Lower lobe of right lung (tissue), 2 donors: ENCODE measurements at places on chromosomes 7 and 10.

GRCh38 chr10:60893231-60893630 lies 50.8 kb downstream of the RHOBTB1 start:
- DNase-seq = no peak

- DNase-seq = no peak
Measured at GRCh38 chr10:133226251-133226808, 3.7 kb upstream of the UTF1 start.

DNA sequence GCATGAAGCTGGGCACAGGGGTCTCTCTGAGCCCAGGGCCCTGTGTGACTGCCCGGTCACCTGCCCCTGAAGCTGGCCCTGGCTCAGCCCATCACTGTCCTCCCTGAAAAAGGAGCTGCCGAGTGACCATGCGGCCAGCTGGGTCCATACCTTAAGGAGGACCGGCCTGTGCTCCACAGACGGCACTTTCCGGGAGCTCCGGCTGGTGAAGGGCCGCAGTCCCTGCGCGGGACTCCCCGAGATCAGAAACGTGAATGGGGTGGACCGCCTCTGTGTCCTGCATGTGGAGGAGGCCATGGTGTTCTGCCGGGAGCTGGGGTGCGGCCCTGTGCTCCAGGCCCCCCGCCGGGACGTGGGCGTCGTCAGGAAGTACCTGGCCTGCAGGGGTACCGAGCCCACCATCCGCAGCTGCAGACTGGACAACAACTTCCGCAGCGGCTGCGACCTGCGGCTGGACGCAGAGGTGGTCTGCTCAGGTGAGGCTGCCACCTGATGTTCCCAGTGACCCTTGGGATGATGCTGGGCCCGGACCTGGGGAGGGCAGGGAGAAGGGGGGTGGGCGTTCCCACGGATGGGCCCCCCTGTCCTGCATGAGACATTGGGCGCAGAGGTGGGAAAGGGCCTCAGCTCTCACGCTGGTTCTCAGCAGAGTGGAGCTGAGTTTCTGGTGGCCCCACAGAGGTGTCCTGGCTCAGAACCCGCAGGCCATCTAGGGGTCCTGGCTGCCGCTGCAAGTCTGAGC lies 3.5 kb downstream of the SCART1 start:
- DNase-seq = no peak

GRCh38 chr7:158411232-158411950 lies 176.2 kb downstream of the PTPRN2 start:
- no peak for DNase-seq

GRCh38 chr7:22395222-22395621 lies 38.3 kb upstream of the RAPGEF5 start:
- DNase-seq = no peak

DNA sequence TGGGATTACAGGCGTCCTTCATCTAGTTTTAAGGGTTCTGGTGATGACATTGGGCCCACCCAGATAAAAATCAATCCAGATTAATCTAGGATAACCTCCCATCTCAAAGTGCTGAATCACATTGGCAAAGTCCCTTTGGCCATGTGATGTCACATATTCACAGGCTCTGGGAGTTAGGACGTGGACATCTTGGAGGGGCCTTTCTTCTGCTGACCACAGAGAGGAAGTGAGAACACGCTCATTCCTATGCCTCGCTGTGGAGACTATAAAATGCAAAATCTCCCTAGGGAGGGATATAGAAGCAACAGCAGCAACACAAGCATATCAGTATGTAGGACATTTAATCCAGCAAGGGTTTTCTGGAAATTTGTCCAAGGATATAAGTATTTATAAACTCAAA lies 266.0 kb upstream of the PITRM1 start:
- DNase-seq = no peak

- DNase-seq = no peak
Measured at GRCh38 chr7:76089865-76090475, 42.1 kb downstream of the MDH2 start.

- DNase-seq = no peak
Measured at GRCh38 chr7:11779864-11780674, 51.9 kb downstream of the THSD7A start.

DNA sequence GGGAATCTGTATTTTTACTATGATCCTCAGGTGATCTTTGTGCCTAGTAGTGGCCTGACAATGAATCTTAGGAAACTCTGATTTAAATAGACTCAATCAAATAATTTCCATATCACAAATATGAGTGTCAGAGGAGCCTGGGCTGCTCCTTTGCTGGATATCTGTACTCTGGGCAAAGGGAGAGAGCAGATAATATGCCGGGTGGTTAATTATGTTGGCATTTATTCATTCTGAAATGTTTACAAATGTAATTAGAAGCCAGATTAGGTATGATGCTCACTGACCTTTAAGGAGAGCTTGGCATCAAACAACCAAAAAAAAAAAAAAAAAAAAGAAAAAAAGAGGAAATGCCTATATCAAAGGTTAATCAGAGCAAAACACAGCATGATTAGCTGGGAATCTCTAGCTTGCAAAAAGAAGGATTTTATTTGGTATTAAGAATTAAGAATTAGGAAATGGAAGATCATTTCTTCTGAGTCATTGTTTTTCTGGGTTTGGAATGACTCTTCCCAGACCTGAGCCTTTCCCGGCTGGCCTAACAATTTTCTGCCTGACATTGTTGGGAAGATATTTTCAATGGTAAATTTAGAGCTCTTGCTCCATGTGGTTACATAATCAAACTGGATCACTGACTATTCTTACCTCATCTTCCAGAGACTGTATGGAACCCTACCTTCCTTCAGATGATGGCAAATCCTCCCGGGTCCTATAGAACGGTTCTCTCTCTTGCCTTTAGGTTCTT lies 365.3 kb downstream of the REEP3 start:
- no peak for DNase-seq

- DNase-seq = no peak
Measured at GRCh38 chr7:30169579-30169978, 34.8 kb downstream of the MTURN start.

GRCh38 chr7:100516135-100516812 lies 22.7 kb upstream of the AGFG2 start:
- DNase-seq = no peak

DNA sequence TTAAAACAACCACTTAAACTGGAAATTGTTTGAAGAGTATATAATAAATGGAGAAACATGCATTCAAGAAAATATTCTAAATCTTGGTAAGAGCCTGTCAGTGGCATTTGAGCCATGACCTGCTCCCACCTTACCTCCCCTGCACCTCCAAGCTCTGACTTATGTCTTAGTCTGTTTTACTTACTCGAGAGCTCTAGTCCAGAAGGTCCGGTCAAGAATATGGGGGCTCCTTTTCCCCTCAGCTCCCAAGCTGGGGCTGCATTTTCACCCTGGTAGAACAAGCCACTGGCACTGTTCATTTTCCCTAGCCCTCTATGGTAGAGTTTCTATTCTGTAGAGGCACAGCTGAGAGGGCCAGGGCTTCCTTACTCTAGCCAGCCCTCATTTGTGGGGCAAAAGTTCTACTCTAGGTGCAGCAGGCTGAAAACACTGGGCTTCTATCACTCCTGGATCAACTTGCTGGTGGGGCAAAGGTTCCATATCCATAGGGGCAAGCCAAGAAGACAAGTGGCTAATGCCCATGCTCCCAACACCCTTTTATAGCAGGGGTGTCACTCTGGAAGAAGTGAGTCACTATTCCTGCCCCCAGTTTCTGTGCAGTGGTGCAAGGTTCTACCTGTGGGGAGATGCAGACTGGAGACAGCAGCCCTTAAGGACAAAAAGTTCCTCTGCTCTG lies 40.6 kb downstream of the ZNF438 start:
- no peak for DNase-seq

DNA sequence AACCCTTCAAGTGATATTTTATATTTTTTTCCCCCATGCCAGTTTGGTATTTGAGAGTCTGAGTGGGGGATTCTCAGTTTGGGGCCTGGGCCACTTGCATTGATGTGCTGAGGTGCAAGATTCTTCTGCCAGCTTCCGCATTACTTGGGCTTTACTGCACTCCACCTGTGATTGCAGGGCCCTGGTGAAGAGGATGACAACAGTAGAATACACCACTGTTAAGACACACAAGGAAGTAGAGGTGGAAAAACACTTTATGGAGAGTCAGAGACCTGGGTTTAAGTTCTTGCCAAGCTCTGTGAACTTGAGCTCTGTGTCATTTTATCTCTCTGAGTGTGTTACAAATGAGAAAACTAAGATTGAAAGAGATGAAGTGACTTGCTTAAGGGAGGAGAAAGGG lies 209.4 kb downstream of the LRMDA start:
- no peak for DNase-seq

DNA sequence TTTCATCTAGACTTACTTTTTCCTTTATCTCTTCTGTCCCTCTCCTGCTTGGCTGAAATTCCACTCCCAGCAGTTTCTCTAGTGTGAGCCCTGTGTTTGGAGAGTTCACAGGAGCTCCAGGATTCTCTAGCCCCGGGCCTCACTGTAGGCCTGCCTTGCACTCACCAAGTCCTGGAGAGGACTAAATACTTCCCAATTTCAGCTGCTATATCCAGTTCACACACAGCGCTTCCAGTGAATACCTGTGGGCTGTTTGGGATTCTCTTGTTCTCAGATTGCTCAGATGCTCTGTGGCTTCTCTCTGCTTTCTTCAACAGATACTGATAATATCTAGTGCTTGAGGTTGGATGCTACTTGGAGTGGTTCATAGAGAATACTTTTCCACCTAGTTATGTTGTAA lies 46.0 kb downstream of the MINPP1 start:
- no peak for DNase-seq

DNA sequence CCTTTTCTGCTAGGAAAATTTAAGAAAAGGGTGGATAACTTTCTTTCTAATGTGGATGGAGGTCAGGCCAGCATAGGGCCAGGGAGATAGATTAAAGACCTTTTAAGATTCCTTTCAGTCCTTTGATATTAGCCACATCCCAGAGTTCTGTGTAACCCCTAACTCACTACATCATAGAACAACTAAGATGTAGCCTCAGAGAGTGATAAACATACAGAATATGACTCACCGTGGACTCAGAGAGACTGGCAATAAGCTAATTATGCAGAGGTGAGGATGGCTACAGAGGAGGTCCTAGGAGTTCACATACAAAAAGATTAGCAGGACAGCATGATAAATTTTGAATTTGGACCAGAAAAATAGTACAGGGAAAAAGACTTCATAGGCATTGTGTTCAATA lies 141.0 kb downstream of the AOAH start:
- DNase-seq = no peak

- no peak for DNase-seq
Measured at GRCh38 chr10:132557696-132558515, 20.3 kb downstream of the INPP5A start.

GRCh38 chr7:151088856-151089699 lies 2.8 kb downstream of the AGAP3 start:
- peak; percentile 87 for DNase-seq

- no peak for DNase-seq
Measured at GRCh38 chr7:3399858-3400257, 98.8 kb downstream of the SDK1 start.

GRCh38 chr10:43706166-43706565 lies 57.5 kb upstream of the ZNF32 start:
- DNase-seq = no peak

- no peak for DNase-seq
Measured at GRCh38 chr7:45718464-45719330, 144.5 kb downstream of the ADCY1 start.

DNA sequence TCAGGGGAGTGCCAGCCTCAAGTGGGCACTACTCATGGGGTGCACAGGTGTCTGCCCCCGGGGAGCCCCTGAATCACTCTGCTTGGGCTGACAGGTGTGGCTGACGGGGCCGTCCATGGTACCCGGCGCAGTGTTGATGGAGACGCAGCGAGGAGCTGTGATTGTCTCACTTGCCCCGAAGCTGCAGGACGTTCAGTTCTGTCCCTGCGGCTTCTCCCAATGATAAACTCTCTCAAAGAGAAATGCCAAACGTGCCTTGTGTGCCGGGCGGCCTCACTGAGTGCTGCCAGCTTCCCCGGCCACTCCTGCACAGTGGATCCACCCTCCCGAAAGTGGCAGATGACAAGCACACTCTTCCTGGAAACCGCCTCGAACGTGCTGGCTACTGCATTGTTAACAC lies 203.2 kb downstream of the DNAJB6 start:
- peak; percentile 14 for DNase-seq

DNA sequence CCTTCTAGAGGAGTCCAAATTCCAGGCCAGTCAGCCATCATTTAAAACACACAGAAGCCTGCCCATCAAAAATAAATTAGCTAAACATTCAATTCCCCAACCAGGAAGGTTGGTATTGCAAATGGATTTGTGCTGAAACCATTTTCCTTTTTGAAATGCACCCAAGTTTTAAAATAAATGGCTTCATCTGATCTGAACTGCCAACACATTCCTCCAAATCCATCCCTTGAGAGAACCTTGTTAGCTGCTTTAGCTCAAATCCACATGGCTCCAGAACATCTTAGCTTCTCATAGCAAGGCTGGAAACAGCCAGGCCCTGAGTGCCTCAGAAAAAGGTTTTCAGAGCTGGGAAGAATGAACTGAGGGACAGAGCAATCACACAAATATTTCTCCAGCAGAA lies 306.3 kb downstream of the FZD1 start:
- DNase-seq = no peak

- DNase-seq = no peak
Measured at GRCh38 chr10:128567551-128567950, 441.3 kb upstream of the MKI67 start.

DNA sequence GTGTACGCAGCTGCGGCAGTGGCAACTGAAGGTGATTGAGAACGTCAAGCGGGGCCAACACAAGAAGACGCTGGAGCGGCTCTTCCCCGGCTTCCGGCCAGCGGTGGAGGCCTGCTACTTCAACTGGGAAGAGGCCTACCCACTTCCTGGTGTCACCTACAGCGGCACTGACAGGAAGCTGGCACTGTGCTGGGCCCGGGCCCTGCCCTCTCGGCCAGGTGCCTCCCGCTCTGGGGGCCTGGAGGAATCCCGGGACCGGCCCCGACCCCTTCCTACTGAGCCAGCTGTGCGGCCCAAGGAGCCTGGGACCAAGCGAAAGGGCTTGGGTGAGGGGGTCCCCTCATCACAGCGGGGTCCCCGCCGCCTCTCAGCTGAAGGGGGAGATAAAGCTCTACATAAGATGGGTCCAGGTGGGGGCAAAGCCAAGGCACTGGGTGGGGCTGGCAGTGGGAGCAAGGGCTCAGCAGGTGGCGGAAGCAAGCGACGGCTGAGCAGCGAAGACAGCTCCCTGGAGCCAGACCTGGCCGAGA lies 6.5 kb downstream of the ZSWIM8 start:
- no peak for DNase-seq
